ENCODE measurements at places on chromosomes 12 and 14.

- no peak for DNase-seq
Observed at GRCh38 chr14:76753541-76754198, 7.6 kb upstream of the VASH1 start.

GRCh38 chr12:107992870-107993451 lies 136.1 kb upstream of the WSCD2 start:
- DNase-seq = no peak

DNA sequence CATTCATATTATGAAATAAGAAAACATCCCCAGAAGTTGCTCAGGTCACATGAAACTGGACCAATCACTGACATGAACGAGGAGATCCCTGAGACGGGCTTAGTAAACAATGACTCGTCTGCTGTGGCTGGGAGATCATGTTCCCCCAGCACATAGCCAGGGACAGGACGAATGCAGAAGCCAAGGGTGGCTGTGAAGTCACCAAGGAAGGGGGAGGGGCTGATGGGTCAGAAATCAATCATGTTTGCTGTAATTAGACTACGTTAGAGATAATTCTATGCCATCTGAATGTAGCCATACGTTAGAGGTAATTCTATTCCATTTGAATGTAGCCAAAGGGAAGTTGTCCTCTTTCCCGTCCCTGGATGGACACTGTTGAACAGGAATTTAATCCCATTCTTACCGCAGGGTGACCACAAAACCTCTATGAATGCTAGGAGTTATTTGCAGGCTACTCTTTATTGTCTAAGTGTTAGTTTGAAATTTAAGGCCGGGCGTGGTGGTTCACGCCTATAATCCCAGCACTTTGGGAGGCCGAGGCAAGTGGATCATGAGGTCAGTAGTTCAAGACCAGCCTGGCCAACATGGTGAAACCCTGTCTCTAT lies 332.9 kb downstream of the TMEM132D start:
- DNase-seq = no peak

DNA sequence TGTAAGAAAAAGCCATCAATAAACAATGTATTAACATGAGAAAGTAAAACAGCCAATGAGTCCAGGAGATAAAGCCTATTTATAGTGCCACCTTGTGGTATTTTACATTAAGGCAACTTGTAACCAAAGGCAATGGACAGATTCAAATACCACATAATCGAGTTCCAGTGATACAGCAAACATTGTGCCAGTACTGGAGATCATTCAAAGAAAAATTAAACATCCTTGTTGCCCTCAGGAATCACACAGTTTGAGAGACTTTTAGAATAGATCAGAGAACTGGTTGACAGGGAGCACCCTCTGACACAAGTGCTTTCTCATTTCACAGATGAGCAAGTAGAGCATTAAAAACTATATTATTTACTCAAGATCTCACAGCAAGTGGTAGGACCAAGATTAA lies 98.1 kb downstream of the DDHD1 start:
- DNase-seq = no peak

DNA sequence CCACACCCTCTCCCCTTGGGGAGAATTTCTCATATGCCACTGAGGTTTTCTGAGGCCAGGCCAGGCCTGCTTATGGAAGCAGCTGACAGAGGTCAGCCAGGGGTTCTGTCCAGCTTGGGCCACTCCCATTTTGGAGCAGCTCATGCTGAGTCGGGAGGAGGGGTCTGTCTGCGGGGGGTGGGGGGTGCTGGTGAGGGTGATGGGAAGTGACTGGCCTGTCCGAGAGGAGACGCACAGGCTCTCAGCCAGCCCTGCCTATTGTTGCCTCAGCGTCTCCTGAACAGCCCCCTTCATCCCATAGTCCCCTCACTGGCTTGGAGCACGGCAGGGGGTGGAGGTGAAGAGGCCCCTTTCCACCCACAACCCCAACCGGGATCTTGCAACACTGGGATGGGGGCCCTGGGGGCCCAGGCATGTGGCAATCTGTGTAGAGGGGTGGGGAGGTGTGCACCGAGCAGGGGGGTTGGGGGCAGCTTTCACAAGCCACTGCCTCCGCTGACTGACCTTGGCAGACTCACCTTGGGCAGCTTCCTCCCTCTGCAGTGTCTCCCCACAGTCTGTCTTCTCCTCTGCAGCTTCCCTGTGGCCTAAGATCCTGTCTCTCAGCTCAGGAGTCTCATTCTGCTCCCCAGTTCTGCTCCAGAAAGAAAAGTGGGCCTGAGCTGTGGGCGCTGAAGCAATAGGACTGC lies 5.5 kb downstream of the CEBPE start:
- DNase-seq = no peak

GRCh38 chr14:61403411-61403810 lies 82.0 kb downstream of the PRKCH start:
- DNase-seq = no peak

GRCh38 chr12:45125997-45126396 lies 75.1 kb upstream of the DBX2 start:
- DNase-seq = no peak

All from activated T-cell treated with anti-CD3 and anti-CD28 coated beads for 24 hours (primary cell).